Fibroblast of skin of right quadriceps (primary cell): ENCODE measurements at places on chromosomes 1 and 21.

DNA sequence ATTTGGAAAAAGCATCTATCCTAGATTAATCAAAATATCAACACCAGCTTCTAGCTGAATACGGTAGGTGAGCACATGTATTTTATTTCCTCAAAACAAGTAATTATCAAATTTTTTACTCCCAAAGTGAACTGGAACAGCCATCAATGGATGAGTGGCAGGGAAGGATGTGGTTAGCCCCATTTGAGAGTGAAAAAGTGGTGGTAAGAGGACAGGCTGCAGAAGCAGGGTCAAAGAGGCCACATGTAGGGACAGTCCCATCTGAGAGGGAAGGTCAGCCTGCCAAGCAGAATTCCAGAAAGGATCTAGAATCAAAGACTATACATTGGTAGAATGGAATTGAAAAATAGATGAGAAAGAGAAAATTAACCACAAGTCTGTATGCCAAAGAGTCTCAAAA is 163.8 kb downstream of the SMYD3 start:
- no peak for DNase-seq

GRCh38 chr1:15308135-15308534 is 61.1 kb downstream of the FHAD1 start:
- no peak for DNase-seq

- peak; percentile 57 for DNase-seq
Observed at GRCh38 chr1:60615666-60616065, 466.7 kb upstream of the NFIA start.

DNA sequence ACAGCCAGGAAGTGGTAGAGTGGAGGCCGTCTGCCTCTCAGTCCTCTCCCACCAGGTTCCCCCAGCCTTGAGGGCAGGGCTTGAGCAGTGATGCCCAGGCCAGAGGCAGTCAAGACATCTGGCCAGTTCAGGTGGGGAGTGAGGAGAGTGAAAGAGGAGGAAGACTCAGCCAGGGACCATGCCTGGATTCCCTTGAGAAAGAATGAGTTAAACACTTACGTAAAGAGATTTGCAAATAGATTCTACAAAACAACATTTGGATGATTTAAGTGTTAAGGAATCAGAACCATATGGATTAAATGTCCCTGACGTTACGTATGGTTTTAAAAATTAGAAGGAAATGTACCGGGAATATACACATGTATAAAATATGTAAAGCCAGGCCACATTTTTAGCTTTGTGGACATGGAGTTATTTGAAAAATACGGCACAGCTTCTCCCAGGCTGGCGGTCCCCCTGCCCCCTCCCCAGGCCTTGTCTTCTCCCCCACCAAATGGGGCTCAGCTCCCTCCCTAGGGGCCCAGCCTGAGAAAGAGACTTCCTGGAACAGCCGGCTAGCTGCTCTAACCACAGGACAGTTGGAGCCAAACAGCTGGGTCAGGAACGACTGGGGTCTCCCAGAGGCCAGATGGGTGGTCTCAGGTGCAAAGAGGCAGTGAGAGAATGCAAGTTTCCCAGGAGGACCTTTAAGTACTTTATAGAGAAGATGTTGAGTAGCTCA is 188.3 kb upstream of the EDN2 start:
- peak; percentile 99 for DNase-seq

DNA sequence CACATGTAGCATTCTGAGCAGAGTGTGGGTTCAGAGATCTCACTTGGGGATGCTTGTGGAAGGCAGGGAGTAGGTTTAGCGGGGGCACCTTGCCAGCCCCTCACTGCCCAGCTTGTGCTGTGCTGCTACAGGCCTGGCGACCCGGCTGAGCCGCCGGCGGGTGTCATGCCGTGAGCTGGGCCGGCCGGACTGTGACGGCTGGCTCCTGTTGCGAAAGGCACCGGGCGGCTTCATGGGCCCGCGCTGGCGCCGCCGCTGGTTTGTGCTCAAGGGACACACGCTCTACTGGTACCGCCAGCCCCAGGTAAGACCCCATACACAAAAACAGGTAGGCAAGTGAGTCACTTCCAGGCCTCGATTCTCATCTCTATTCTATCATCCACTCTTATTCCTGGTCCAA is 5.5 kb upstream of the CATSPER4 start:
- DNase-seq = no peak

GRCh38 chr1:943545-944340 is 15.3 kb downstream of the NOC2L start:
- DNase-seq = no peak

GRCh38 chr1:54476530-54477109 is 70.4 kb upstream of the SSBP3 start:
- no peak for DNase-seq

- no peak for DNase-seq
Observed at GRCh38 chr1:36091698-36092097, 3.0 kb downstream of the ADPRS start.

DNA sequence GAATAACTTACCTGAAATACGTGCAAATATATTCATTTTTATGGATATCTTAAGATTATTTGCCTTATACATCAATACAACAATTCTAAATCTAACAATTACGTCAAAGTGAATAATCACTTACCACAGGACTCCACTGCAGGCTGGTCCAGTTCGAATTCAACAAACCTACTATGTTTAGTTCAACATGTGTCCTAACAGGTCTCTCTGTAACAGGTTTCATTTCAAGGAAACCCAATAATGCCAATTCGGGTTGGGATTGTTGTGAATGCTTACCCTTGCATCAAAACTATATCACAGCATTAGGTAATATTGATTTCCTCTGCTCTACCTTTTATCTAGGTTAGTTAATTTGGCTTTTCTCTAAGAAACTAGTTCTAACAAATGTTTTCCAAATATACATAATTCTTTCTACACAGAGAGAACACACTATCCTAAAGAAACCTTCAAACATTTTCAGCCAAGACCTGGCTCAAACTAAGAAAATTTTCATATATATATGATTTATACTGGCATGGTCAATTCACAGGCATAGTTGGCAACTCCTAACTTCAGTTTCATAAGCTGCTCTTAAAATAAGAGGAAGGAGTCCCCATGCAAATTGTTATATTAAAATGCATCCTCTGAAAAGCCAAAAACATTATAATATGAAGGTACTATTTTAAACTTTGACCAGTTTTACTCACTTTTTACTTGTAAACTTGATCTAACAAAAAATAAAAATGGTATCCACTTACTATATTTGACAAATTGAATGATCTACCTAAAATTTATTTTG is 4.5 kb downstream of the IVNS1ABP start:
- no peak for DNase-seq

DNA sequence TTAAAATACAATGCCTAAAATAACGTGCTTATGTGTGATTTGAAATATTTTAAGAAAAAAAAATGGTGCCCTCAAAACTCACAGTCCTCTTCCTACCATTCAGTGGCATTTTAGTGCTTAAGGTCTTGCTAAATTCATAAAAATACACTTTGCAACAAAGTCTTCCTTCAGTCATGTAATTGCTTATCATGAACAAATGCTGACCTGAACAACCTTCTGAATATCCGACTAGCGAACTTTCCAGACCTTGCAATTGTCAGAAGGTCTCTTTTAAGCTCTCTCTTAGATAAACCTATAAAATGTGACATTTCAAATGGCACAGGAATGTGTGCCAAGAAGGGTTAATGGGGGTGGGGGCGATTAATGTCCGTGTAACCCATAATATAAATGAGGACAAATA is 858 bp downstream of the BRINP3 start:
- DNase-seq = no peak

DNA sequence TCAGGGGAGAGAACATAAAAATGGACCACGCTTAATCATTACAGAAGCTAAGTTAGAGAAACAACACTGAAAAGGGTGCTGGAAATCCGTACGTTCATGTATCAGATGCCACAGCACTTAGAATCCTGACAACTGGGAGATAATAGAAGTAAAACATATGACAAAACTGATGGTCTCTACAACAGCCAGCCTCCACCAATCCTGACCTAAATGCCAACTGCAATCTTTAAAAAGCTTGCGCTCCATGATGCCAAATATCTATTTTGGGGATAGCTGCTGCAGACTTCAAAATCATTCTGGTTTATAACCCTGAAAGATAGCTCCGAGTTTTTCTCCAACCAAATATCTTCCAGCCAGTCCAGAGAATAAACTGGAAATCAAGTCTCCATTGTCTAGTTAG is 178.3 kb downstream of the RERE start:
- no peak for DNase-seq

DNA sequence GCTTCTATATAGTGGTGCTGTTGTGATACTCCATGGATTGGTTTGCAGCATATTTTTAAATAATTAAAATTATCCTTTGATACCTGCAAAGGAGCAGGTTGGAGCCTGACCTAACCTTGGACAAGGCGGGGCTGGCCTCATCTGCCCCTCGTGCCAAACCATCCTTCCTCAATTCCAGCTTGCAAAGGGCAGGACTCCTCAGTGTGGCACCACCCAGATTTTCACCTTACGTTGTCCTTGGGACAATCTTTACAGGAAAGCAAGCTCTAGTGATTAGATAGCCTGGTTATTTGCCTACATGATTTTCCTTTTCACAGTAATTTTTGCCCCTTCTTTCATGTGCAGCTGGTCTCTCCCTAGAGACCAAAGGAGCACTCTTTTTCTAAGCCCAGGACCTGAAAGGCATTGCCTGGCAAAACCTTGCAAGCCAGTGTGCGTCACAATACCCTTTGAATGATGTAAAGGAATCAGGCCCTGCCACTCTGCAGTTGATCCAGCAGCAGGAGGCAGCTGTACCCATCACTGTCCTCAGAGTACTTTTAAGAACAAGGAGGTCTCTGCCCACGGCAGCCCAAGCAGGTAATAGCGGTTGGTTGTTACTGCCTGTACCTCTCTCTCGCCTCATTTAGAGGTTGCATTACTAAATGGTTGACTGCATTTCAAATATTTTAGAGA is 99.4 kb downstream of the ADSS2 start:
- DNase-seq = no peak

DNA sequence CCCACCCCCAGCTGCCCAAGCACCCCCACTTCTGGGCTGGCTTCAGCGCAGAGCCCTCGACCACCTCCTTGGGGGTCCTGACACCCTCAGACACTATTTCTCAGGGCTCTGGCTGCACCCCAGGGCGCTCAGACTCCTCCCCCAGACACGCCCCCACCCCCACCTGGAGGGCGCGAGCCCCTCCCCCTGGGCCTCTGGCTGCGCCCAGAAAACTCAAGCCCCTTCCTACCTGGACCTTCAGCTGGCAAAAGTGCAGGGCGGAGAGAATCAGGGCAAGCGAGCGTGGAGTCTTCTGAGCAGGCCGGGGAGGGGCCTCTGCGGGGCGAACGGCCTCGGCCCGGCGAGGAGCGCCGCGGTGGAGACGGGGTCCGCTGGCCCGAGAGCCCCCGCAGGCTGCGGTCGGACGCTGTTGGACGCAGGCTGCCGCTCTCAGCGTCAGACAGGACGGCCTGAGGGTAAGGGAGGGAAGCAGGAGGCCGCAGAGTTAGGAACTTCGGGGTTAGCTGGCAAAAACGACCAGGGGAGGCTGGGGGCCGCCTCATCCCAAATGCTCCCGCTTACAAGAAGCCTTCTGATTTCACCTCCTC is 17.4 kb upstream of the NBPF1 start:
- DNase-seq = no peak

DNA sequence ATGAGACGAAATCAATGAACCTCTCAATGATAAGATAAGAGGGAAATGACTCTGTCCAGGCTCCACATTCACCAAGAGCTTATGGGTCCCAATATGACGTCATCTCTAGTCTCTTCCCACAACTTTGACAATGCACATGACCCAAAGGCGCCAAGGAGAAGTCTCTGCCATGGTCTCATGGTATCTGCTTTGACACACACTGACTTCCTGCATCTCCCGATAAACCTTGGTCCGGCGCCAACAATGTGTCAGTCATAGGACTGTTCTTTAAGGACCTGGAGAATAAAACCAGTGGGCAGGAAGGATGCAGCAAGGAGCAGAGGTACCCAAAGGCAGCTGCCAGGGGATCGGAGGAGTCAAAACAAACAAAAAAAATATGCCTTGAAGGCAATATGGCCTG is 46.9 kb upstream of the TMEM51 start:
- no peak for DNase-seq
